ENCODE measurements at places on chromosomes 3 and 15.

GRCh38 chr3:23749609-23750008, 56.1 kb upstream of the UBE2E1 start:
- H3K36me3 ChIP-seq, result no peaks in the 10 kb centered on the region
- no peak overlapping the region for H3K27ac ChIP-seq
- no peak overlapping the region for H3K4me3 ChIP-seq
- H3K4me1 ChIP-seq, result peaks cover 9% of the 10 kb centered on the region
- H3K27me3 ChIP-seq, result no peaks in the 10 kb centered on the region
- no peak for DNase-seq

DNA sequence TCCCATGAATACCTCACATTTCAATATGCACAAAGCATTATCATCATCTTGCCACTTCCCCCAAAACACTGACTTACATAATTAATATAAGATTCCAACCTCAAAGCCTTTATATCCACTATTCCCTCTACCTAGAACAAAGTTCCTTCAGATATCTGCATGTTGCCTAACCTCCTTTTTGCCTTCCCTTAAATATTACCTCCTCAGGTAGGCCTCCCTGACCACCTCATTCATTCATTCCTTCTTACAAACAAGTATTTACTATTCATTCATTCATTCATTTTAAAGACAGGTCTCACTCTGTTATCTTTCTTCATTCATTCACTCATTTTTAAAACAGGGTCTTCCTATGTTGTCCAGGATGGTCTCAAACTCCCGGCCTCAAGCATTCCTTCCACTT, 18.6 kb downstream of the DYNC1LI1 start:
- H3K4me1 ChIP-seq, result peaks cover 4% of the 10 kb centered on the region
- DNase-seq, result no peak
- no peaks in the 10 kb centered on the region for H3K27me3 ChIP-seq
- H3K36me3 ChIP-seq, result peaks cover 4% of the 10 kb centered on the region
- H3K4me3 ChIP-seq, result no peak overlapping the region

DNA sequence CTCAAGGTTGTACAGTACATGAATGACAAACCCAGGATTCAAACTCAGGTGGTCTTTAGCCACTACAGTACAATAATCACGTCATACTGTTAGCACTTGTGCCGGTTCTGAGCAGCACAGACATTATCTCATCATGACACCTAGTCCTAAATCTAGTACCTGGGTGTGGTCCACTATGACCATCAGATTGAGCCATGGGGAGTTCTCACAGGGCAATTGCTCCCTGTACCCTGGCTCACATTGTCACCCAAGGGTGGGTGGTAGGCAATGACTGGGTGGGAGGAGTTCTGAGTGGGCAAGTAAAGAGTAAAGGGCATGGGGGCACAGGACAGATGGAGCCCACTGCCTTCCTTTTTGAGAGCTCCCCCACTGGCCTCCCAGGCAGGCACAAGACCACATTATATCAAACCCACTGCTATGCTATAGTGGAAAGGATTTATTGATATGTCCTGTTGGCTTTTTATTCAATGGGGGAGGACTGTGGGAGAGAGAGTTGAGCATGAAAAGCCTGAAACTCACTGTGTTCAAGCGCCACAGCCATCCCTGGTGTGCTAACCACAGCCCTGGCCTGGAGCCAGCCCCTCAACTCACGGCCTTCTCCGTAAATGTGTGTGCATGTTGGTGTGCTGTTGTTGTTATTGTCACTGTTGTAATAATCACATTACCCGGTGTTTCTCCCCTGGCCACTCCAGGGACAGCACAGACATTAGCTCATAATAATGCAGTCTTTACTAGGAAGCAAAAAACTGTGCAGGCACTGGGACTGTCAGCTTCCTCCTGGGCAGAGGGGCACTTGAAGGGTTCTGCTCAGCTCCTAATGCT, 27.3 kb downstream of the ADCY5 start:
- H3K27me3 ChIP-seq, result peaks cover 78% of the 10 kb centered on the region
- no peaks in the 10 kb centered on the region for H3K4me1 ChIP-seq
- no peaks in the 10 kb centered on the region for H3K36me3 ChIP-seq
- H3K27ac ChIP-seq, result no peak overlapping the region
- no peak overlapping the region for H3K4me3 ChIP-seq

- peaks cover 4% of the 10 kb centered on the region for H3K36me3 ChIP-seq
- H3K4me3 ChIP-seq, result no peak within 1 kb of the TSS
- no peaks in the 10 kb centered on the region for H3K27me3 ChIP-seq
- peak within 1 kb of the TSS; percentile 98 for H3K27ac ChIP-seq
- no peak for DNase-seq
These were observed at the start of gene MAP4 for GRCh38 chr3:48016301-48016973. Gene MAP4, minus strand, starts transcription at chr3:48016416. Its CDS starts 17,556 bp downstream, at chr3:47998860.

GRCh38 chr15:49174902-49175301, 4.9 kb downstream of the GALK2 start:
- H3K36me3 ChIP-seq, result no peaks in the 10 kb centered on the region
- no peak for DNase-seq
- no peaks in the 10 kb centered on the region for H3K27me3 ChIP-seq
- no peak overlapping the region for H3K4me3 ChIP-seq

GRCh38 chr3:59692117-59692516, 642.3 kb upstream of the CFAP20DC start:
- H3K36me3 ChIP-seq, result no peaks in the 10 kb centered on the region
- H3K4me3 ChIP-seq, result no peak overlapping the region
- no peak for DNase-seq
- no peak overlapping the region for H3K27ac ChIP-seq
- H3K27me3 ChIP-seq, result no peaks in the 10 kb centered on the region

DNA sequence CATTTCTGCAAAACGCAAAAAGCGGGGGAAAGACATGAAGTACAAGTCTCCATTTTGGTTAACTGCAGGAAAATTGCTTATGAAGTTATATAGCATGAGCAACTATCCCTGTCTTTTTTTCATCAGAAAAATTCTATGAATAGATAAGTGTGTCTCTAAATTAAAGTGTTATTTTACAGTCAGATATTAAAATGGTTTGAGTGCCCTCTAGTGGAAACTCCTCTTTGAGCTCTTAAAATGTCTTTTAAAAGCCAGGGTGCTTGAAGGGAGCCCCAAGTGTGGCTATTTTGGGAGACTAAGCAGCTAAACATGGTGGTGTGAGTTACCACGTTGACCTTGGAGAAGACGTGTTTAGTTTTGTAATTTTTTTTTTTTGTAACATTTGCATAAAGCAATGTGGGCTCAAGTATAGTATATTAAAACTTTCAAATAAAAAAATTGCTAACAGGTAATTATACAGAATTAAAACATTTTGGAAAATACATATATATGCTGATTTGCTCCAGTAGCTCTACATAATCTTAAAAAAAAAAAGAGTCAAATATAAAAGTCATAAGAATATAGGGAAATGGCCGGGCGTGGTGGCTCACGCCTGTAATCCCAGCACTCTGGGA, 77.2 kb downstream of the PPP2R3A start:
- H3K4me1 ChIP-seq, result no peaks in the 10 kb centered on the region
- peak; percentile 66 for DNase-seq
- H3K27ac ChIP-seq, result no peak overlapping the region
- H3K4me3 ChIP-seq, result no peak overlapping the region

DNA sequence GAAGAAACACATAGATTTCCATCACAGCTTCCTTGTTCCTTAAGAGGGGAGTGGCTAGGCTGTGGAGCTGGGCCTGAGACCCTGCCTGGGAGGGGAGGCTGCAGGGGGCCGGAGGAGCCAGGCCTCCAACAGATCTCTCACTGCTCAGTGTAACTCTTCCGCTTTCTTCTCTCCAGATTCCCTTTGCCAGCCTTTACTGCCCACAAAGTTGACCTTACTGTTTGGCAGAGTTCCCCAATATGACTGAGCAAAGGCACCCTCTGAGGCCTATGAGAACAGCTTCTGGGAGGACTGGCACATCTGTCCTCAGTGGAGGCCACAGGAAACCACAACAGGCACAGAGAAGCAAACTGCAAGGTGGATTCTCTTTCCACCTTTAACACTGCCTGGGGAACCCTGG, 38.1 kb downstream of the SLCO2A1 start:
- no peak overlapping the region for H3K4me3 ChIP-seq
- H3K27me3 ChIP-seq, result peaks cover 37% of the 10 kb centered on the region
- no peaks in the 10 kb centered on the region for H3K36me3 ChIP-seq
- H3K27ac ChIP-seq, result no peak overlapping the region

GRCh38 chr3:133447750-133448477, 48.1 kb downstream of the BFSP2 start:
- H3K36me3 ChIP-seq, result no peaks in the 10 kb centered on the region
- peaks cover 2% of the 10 kb centered on the region for H3K4me1 ChIP-seq
- DNase-seq, result no peak
- no peak overlapping the region for H3K27ac ChIP-seq
- no peaks in the 10 kb centered on the region for H3K27me3 ChIP-seq

DNA sequence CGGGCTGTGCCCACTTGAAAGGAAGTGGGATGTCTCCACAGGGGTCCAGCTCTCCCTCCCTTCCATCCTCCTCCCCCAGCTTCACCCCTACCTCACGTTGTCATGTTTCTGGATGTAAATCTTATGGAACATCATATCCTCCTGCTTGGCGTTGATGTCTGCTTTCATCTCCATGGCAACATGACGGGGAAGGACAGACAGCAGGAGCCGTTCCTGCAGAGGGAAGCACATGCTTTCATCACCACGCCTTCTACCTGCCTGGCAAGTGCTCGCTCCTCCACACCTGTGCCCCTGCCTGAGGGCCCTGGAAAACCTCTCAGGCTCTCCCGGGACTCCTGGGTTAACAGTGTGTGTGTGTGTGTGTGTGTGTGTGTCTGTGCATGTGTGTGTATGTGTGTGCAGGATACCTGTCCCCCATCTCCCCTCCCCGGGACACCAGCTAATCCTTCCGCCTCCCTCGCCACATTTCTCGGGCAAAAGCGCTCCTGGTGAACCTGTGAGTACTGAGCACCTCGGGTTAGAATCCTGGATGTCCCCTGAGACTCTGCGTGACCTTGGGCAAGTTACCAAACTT, 101.1 kb downstream of the ADCY5 start:
- peaks cover 29% of the 10 kb centered on the region for H3K4me1 ChIP-seq
- H3K27ac ChIP-seq, result no peak overlapping the region
- no peaks in the 10 kb centered on the region for H3K36me3 ChIP-seq
- peaks cover 83% of the 10 kb centered on the region for H3K27me3 ChIP-seq
- no peak for DNase-seq

- no peak overlapping the region for H3K4me3 ChIP-seq
- no peaks in the 10 kb centered on the region for H3K27me3 ChIP-seq
- peaks cover 26% of the 10 kb centered on the region for H3K4me1 ChIP-seq
- peaks cover 8% of the 10 kb centered on the region for H3K36me3 ChIP-seq
- no peak overlapping the region for H3K27ac ChIP-seq
These were observed 69.0 kb downstream of the MYO1E start for GRCh38 chr15:59303633-59304032.

- H3K4me1 ChIP-seq, result peaks cover 2% of the 10 kb centered on the region
- DNase-seq, result no peak
- no peak overlapping the region for H3K27ac ChIP-seq
These were observed 76.6 kb downstream of the GSK3B start for GRCh38 chr3:120017692-120018091.

- no peak overlapping the region for H3K4me3 ChIP-seq
- no peak for DNase-seq
- H3K27ac ChIP-seq, result no peak overlapping the region
These were observed 5.7 kb downstream of the EXOSC7 start for GRCh38 chr3:44981751-44982150.

DNA sequence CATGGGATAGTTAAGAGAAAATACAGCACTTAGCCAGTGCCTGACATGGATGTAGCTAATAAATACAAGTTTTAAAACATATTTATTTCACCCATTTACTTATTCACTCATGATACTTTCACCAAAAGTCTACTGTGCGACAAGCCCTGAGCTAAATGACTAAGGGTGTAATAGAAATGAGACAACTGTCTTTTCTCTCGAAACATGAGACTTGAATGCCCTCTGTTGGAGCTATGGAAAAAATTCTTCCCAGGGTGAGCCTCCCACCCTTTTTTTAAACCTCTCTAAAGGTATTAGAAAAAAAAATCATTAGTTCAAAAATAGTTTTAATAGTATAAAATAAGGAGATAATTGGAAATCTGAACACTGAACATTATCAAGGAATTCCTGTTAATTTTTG, 24.3 kb upstream of the RPL14 start:
- H3K4me1 ChIP-seq, result no peaks in the 10 kb centered on the region
- no peaks in the 10 kb centered on the region for H3K27me3 ChIP-seq
- H3K4me3 ChIP-seq, result no peak overlapping the region
- no peak overlapping the region for H3K27ac ChIP-seq
- H3K36me3 ChIP-seq, result no peaks in the 10 kb centered on the region

- peaks cover 7% of the 10 kb centered on the region for H3K27me3 ChIP-seq
- H3K4me1 ChIP-seq, result peaks cover 13% of the 10 kb centered on the region
- H3K36me3 ChIP-seq, result no peaks in the 10 kb centered on the region
These were observed 381.1 kb upstream of the RASGRP1 start for GRCh38 chr15:38945551-38946298.

GRCh38 chr15:25052191-25052999, 97.6 kb downstream of the SNRPN start:
- H3K27me3 ChIP-seq, result no peaks in the 10 kb centered on the region
- H3K4me1 ChIP-seq, result no peaks in the 10 kb centered on the region
- H3K4me3 ChIP-seq, result no peak overlapping the region
- DNase-seq, result no peak

GRCh38 chr3:184169896-184170875, 4.5 kb upstream of the AP2M1 start:
- no peak for DNase-seq
- H3K4me1 ChIP-seq, result peaks cover 28% of the 10 kb centered on the region
- no peaks in the 10 kb centered on the region for H3K27me3 ChIP-seq
- no peak overlapping the region for H3K27ac ChIP-seq

DNA sequence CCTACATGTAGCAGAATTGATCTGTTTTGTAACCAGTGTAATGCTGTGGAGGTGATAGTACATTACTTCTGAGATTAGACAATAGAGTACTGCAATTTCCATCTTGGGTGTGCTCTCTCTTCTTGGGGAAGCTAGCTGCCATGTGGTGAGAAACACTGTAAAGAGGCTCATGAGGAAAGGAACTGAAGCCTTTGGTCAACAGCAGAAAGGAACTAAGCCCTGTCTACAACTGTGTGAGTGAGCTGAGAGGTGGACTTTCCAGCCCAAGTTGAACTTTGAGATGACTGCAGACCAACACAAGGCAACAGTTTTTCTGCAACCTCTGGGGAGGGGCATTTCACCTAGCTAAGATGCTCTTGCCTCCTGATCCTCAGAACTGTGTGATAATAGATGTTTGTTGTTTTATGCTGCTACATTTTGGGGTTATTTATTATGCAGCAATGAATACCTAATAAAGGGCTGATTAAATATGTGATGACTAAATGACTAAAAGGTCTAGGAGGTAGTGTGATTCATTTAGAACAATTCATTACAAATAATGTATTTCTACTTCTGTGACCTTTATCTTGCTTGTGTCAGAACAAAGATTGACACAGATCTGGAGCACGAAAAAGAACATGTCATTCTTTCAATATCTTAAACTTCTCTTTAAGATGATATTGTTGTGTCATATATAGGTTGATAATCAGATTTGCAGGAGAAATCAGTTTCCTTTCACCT, 121.6 kb upstream of the THRB start:
- no peak overlapping the region for H3K4me3 ChIP-seq
- H3K36me3 ChIP-seq, result no peaks in the 10 kb centered on the region
- no peak overlapping the region for H3K27ac ChIP-seq
- H3K4me1 ChIP-seq, result peaks cover 1% of the 10 kb centered on the region
- DNase-seq, result no peak

Measured in mesenchymal stem cell (in vitro differentiated cells and primary cell).